PC-9 (cell line): ENCODE measurements at places on chromosomes 1 and 21. TPM values are rescaled to one million over a fixed set of nuclear protein-coding genes. Genes with fewer than 3 reads are reported as not detected.

- DNase-seq, result peak; percentile 91
Measured at GRCh38 chr1:202105571-202106339, 17.0 kb upstream of the GPR37L1 start.

EGLN1 gene
- total RNA-seq, result 10.9 and 18.8 TPM in 2 replicates

GRCh38 chr1:91428182-91428798 lies 23.7 kb upstream of the HFM1 start:
- DNase-seq, result no peak

TPTE gene
- not detected in 2 replicates for total RNA-seq

- no peak for DNase-seq
Measured at GRCh38 chr1:42463921-42464320, 835 bp downstream of the CCDC30 start.

DNA sequence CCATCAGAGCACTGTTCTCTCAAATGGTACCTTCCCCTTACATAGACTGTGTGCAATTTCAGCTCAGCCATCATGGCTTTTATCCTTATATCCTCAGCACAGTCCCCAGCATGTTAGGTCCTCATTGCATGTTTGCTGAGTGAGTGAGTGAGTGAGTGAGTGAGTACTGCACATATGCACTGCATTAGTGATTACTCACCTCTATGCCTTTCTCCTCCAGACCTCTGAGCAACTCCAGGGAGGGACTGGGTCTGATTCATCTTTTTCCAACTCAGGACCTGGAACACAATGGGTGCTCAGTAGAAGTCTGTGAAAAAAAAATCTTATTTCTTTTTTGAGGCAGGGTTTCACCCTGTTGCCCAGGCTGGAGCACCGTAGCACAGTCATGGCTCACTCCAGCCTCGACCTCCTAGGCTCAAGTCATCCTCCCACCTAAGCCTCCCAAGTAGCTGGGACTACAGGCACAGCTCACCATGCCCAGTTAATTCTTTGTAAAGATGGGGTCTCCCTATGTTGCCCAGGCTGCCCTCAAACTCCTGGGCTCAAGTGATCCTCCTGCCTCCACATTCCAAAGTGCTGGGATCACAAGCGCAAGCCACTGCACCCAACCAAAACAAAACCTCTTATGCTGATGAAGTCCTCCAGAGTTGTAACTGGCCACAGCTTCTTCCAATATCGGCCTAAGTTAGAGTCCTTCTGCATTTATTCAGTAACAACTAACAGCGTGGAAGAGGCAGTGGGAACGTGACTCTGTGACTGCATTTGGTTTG lies 23.7 kb downstream of the RNU5D-1 start:
- DNase-seq, result peak; percentile 42

OLIG2 gene
- total RNA-seq, result not detected in 2 replicates

DNA sequence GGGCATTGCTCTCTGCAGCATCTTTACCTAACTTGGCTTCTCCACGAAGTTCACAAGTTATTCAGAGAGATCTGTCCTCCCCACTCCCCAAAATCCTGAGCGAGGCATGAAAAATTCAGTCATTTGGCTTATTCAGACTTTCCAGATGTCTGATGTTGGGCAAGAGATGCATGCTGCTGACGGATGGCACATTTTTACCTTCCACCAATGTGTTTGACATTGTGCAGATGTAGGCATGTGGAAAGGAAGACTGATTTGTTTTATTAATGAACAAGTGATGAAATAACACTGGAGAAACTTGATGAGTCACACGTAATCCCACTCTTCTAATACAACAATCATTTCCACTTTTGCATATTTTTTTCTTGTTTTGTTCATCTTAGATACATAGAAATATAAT lies 86.7 kb downstream of the C1orf94 start:
- DNase-seq, result no peak
